ENCODE measurements at places on chromosomes 1 and 21. TPM values are rescaled to one million over a fixed set of nuclear protein-coding genes. Genes with fewer than 3 reads are reported as not detected.

MROH7 gene
- not detected for total RNA-seq

SAMD13 gene
- 0.75 TPM for total RNA-seq

SPRR1B gene
- not detected for total RNA-seq

OXCT2 gene
- total RNA-seq: not detected

CD1E gene
- total RNA-seq: not detected

GNAT2 gene
- not detected for total RNA-seq

PRR9 gene
- total RNA-seq: not detected

PTGER3 gene
- total RNA-seq: 0.26 TPM

AMY2A gene
- not detected for total RNA-seq

TMEM125 gene
- not detected for total RNA-seq

VHLL gene
- not detected for total RNA-seq

LCE1B gene
- not detected for total RNA-seq

RRP15 gene
- total RNA-seq: 20.4 TPM

KCNK1 gene
- total RNA-seq: not detected

MX2 gene
- 114 TPM for total RNA-seq

GNPAT gene
- total RNA-seq: 34.5 TPM

RAP1GAP gene
- 0.60 TPM for total RNA-seq

MYOG gene
- total RNA-seq: not detected
